T-helper 1 cell treated with Interleukin-12 subunit alpha and Interleukin-12 subunit beta and Interleukin-4 antibody, amounts not matched to agents 30 ng/mL and 1 ng/mL, for 36 hours (primary cell): ENCODE measurements at places on chromosomes 2 and 18. TPM values are rescaled to one million over a fixed set of nuclear protein-coding genes. Genes with fewer than 3 reads are reported as not detected.

The ZNF396 gene
- total RNA-seq = 0.54 and 0.66 TPM in 2 replicates

The NLRC4 gene
- 0.07 and 0.12 TPM in 2 replicates for total RNA-seq

The TRIM54 gene
- 0.10 TPM in 1 of 2 replicates, not detected in the other for total RNA-seq

The IL36RN gene
- not detected in 2 replicates for total RNA-seq

The DQX1 gene
- total RNA-seq = 0.47 and 0.56 TPM in 2 replicates

The BIN1 gene
- 105 and 107 TPM in 2 replicates for total RNA-seq

The RPRM gene
- total RNA-seq = 0.20 and 0.41 TPM in 2 replicates

The C18orf54 gene
- total RNA-seq = 10.5 and 11.7 TPM in 2 replicates

The AFF3 gene
- total RNA-seq = 0.93 and 1.2 TPM in 2 replicates

The NT5DC4 gene
- total RNA-seq = 0.17 TPM in 1 of 2 replicates, not detected in the other

The SPDYA gene
- total RNA-seq = 1.8 and 2.1 TPM in 2 replicates

The COLEC11 gene
- not detected in 2 replicates for total RNA-seq

The UGT1A4 gene
- total RNA-seq = not detected in 2 replicates
